ENCODE measurements at places on chromosomes 16 and 17.

GRCh38 chr16:68473358-68474070 lies 25.2 kb upstream of the SMPD3 start:
- DNase-seq = no peak

- DNase-seq = no peak
Observed at GRCh38 chr16:56207421-56207820, 16.1 kb downstream of the GNAO1 start.

DNA sequence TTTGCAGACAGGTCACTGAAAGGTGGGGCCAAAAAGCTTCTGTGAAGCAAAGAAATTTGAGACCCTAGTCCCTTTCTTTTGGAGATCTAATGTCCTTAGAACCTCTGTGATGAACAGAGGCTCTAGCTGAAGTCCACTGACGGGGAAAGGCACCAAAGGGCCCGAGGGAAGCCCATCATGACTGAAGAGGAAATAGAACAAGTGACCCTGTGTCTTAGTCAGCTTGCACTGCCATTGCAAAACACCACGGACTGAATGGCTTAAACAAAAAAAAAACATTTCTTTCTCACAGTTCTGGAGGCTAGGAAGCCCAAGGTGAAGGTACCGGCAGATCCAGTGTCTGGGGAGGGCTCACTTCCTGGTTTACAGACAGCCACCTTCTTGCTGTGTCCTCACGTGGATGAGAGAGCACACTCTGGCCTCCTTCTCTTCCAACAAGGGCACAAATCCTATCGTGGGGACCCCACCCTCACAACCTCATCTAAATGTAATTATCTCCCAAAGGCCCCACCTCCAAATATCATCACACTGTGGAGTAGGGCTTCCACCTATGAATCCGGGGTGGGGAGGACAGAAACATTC lies 24.3 kb upstream of the ASGR2 start:
- DNase-seq = no peak

- no peak for DNase-seq
Observed at GRCh38 chr17:70238646-70239045, 69.3 kb downstream of the KCNJ2 start.
